Ecto neural progenitor cell (in vitro differentiated cells): ENCODE measurements at places on chromosomes 16 and 17.

- DNase-seq = peak; percentile 68
These were observed 436 bp downstream of the SHPK start for GRCh38 chr17:3635474-3636153.

GRCh38 chr17:71885662-71886061, 235.2 kb upstream of the SOX9 start:
- no peak for DNase-seq

DNA sequence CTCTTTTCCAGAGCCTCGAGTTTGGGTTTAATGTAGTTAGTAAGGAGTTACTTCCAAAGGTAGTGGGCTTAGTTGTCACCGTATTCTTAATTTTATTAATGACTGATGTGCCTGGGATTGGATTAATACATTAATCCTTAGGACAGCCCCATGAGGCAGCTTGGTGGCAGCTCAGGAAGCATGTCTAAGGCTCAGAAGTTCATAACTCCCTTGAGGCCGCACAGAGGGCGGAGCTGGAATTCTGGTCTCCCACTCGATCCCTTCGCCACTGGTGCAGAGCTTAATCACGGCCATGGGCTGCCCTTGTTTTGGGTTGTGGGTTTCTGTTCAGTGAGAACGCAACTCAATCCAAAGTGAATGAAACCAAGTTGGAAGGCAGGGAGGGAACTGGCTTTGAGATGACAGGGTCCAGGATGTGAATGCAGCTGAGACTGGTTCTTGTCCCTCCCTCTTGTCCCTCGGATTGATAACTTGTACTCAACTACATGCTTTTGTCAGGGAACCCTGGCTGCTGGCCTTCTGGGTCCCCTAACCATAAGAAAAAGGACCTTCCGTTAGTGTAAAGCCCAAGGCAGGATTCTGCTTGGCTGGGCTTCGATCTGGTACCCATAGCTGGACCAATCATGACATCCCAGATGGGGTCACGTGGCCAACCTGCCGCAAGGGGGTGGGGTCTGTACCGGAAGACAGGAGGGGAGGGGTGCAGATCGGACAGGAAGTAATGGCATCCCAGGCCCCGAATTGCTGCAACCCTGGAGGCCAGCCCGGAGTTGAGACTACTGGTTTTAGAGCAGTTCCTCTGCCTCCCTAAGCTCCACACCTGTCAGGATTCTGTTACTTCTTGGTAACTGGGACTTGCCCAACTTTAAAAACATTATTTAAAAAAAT, 45.4 kb downstream of the SNX20 start:
- DNase-seq = no peak

DNA sequence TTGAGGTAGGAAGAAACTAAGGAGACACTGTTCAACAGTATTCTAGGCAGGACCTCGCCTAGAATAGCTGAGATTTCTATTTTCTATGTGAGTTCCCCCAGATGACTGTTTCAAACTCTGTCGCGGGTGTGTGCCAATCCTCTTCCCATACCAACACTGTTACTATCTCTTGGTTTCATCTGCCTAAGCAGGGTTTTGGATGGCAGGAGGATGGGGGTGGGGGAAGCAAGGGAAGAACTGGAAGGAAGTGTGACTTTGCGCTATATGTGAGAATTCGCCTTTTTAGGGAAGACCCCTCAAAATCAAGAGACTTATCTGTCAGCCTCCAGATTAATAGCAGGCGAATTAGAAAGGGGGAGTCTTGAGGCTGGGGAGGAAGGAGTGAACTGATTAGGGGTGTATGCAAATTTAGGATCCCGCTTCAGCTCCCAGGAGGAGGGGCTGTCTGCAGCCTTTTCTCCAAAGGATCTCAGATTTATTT, 521 bp upstream of the G6PC3 start:
- DNase-seq = no peak

GRCh38 chr16:89135971-89136765, 35.4 kb upstream of the CDH15 start:
- no peak for DNase-seq

- DNase-seq = no peak
These were observed 47.9 kb downstream of the PGS1 start for GRCh38 chr17:78426293-78426879.

DNA sequence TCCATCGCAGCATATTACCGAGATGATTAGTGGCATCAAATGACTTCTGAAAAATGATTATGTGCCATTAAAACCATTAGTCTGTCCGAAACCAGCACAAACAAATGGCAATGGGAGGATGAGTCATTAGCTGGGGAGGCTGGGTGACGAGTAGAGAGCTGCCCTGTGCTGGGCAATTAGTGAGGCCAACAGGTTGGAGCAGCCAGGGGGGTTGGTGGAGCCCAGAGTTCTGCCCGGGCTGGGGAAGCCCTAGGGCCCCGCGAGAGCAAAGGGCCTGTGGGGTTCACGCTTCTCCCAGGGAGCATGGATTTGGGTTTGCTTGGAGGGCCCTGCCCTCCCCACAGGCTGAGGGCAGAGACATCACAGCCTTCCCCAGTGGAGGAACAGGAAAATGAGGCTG, 152.1 kb upstream of the RPL38 start:
- DNase-seq = no peak

DNA sequence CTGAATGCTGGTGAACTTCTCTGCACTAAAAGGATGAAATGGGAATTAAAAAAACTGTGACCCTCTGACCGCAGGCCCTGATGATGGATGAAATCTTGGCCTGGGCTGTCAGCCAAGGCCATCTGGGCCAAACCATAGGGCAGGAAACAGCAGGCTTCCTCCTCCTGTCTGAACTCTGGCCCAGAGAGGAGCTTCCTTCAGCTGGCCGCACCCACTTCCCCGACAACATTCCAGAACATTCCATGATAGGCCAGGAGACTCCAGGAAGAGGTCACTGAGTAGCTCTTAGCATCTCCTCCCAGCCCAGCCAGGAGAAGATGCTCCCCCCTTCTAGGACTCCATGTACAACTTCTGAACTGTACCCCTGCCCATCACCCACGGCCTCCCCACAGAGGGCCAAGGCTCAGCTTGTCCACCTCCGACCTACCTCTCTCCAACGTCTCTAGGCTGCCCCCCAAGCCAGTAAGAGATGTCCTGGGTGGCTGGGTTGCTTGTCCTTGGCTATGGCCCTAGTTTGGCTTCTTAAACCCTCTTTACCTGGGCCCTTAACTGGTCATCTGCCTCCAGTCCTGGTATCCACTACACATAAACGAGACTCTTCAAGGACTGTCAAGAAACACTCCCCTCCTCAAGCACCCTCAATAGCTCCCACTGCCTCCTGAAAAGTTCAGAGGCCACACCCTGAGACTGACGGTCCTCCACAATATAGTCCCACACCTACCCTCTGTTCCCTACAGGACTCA, 1.7 kb downstream of the RPH3AL start:
- DNase-seq = no peak

- no peak for DNase-seq
These were observed 54.1 kb downstream of the RMI2 start for GRCh38 chr16:11399261-11399831.

- DNase-seq = no peak
These were observed 249.8 kb upstream of the MAF start for GRCh38 chr16:79850348-79850747.

GRCh38 chr17:28887871-28888471, 9.6 kb downstream of the FLOT2 start:
- DNase-seq = no peak

- DNase-seq = no peak
These were observed 29.4 kb downstream of the C16orf87 start for GRCh38 chr16:46801428-46802049.

DNA sequence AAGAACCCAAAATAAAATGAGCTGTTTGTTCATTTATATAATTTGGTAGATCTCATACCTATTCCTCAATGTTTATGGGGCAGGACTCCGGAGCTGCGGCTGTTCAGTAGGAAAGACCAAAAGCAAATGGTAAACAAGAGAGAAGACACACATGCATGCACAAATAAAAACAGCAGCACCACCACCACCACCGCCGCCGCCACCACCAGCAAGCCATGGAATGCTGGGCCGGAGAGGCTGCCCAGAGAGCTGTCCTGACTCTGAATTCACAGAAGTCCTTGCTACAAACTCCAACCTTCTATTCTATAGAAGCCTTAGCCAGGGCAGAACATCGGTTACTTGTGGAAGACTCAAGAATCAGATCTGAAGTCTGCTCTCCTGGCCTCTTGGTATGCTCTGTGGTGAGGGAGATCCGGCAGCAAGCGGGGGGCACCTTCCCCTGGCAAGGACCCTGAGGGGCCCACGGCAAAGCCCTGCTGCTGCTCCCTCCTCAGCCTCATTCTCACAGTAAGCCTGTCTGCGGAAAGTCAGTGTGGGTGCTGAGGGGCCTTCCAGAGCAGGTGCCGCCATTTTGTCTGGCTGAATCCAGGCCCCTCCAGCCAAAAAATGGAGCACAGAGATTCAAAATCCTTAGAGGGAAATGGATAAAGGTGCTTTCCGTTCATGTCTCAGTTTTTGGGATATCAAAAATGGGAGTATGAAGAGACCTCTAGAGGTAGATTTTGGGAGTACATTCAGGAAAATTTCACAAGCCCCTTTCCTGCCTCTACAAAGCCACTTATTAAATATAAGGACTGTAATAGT, 6.4 kb upstream of the FOXJ1 start:
- DNase-seq = no peak

DNA sequence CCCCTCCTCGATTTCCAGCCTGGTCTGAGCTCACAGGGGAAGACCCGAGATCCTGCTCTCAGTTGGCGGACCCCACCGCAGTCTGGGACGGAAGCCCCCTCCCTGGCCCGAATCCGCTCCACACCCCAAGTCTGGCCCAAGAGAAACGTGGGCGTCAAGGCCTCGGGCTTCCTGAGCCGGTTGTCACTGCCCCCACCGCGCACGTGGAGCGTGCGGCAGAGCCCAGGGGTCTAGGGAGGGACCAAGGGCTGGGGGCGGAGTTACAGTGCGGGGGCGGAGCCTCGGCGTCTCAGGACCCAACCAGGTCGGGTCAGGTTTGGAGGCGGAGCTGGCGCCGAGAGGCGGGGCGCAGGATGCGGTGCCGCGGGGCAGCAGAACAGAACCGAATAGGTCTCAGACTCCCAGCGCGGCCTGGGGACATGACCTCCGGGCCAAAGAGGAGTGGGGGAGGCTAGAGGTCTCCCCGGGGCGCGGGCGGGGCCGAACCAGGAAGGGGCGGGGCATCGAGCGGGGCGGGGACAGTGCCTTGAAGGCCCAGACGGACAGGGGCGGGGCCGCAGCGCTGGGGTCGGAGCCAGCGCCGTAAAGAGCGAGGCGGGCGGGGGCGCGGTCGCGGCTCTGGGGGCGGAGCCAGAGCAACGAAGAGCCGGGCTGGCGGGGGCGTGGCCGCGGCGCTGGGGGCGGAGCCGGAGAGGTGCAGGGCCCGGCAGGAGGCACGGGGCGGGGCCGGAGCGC, 431 bp upstream of the ZFPM1 start:
- peak; percentile 99 for DNase-seq

GRCh38 chr17:81127526-81128177, 37.7 kb upstream of the PVALEF start:
- no peak for DNase-seq

DNA sequence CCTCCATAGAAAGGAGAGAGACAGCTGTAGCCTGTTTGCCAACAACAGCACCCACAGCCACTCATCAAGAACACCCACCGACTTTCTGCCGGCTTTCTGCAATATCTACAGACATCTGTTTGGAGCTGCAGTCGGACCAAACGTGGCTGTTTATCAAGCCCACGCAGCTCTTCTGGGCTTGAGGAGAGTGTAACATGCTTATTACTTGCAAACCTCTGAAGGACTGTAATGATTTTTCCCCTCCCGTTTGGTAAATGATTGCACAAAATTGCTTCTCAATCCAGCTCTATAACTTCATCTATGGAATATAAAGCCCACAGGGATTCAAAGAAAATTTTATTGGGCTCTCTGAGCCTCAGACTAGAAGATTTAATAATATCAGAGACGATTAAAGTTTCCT, 100.5 kb downstream of the VAT1L start:
- DNase-seq = no peak

GRCh38 chr16:51326131-51326856, 175.2 kb upstream of the SALL1 start:
- DNase-seq = no peak
